ENCODE measurements at places on chromosomes 13 and 19.

DNA sequence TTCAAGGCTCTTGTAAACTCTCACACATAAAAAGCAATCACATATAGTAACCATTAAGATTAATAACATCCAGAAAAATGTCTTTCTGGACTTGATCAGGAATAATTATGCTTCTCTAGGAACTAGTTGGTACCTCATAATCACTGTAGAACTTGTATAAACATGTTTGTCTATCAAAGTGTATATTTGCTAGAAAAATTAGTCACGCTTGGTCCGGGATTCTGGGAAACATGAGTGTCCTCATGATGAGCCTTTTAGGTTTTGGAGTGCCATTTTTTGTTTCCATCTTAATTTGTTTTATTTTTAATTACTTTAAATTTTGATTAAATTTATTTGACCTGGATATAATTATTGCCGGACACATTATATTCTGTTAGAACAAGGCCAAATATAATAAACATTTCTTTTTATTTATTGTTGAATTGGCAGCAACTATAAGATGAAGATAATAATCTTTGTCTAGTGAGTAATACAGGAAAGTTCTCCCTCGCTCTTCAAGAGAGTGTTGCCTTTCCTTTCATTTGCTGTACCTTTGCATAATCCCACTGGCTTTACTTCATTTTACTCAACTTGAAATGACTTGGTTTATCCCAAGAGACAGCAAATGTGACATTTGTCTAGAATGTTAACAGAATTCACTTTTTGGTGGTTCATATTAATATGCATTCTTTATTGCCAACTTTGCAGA lies 207.0 kb downstream of the NALCN start:
- DNase-seq = no peak

DNA sequence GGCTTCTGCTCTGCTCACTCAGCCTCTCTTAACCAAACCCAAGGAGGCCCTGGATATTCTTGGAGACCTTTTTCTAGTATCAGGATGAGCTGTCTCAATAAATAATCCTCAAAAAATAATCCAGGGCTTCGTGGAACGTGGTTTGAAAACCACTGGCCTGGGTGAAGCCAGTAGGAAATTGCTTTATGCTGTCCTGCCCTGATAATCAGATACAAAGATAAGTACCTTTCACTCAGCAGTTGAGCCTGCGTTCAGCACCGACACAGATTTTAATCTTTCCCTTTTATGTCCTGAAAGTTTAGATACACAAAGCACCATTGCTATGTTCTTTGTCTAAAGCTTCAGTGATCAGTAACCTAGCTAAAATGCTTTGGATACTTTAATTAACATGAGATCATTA lies 460.0 kb downstream of the RFC3 start:
- no peak for DNase-seq

DNA sequence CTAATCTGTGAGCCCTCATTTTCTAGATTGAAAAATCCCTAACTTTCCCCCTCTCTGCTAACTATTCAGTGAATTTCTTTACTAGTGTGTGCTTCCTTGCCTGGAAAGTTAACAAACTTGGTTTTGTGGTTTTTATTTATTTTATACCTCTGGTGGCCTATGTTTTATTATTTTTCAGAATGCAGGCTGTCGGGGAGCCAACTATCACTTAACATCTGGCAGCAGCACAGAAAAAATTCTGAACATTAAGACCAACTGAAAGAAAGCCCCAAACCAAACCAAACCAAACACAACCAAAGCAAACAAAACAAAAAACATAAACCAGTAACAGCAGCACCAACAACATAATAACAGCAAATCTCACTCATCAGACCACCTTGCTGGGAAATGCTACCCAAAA lies 109.0 kb upstream of the KL start:
- no peak for DNase-seq

DNA sequence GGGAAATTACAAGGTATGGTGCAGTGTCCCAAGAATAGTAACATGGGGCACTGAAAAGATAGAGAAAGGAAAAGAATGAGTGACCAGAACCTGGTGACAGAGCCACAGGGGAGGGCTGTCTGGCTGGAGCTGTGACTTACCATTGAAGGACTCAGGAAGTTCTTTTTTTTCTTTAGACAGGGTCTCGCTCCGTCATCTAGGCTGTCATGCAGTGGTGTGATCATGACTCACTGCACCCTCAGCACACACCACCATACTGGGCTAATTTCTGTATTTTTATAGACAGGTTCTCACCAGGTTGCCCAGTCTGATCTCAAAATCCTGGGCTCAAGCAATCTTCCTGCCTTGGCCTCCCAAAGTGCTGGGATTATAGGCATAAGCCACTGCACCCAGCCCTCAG lies 8.8 kb upstream of the CPB2 start:
- DNase-seq = no peak
